CD4-positive, alpha-beta T cell treated with Interleukin-10 for 1 hour (primary cell): ENCODE measurements at places on chromosomes 7 and 10.

DNA sequence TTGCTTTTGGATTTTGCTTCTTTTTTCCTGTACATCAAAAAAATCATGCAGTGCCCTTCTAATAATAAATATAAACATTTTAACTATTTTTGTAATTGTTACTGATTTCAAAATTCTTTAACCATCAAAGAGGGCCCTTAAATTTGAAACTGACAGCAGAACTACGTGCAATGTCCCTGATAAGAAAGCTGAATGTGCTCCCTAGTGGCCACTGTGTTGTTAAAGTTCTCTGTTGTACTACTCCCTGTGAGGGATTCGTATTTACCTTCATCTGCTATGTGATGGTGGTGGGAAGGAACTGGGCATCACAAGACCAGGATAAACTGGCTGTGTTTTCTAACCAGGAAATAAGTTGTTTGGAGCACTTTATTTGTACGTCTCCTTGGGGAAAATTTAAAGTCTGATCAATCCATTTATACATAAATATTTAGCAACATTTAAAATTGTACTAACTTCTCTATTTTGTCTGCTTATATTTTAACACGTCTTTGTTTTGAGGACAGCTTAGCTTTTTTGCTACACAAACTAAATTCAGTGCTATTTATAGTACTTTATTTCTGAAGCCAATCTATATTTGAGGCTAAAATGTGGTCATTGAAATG lies 322.4 kb downstream of the HGF start:
- DNase-seq: no peak

DNA sequence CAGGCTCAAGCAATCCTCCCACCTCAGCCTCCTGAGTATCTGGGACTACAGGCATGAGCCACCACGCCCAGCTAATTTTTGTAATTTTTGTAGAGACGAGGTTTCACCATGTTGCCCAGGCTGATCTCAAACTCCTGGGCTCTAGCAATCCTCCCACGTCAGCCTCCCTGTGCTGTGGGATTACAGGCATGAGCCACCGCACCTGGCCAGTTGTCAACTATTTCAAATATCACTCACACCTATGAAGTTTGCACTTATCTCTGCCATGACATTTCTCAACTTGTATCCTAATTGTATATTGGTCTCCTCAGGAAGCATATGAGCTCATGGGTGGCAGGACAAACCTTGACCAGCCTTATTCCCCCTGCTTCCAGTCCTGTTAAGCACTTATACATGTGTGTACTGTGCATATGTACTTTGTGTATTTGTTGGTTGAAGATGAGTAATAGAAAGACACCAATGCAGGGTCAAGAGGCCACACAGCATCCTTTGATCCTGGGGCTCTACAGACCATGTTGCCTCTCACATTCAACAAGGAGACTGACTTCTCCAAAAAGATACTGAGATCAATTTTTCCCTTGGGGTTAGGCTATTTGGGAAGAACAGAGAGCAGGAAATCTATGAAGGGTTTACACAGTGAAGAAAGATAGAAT lies 82.2 kb downstream of the SLC16A9 start:
- DNase-seq: no peak

GRCh38 chr7:12570534-12571461 lies at the start of gene SCIN:
Gene SCIN (plus strand): TSS chr7:12570720. CDS start chr7:12570787, 67 bp downstream.
- peak; percentile 11 for DNase-seq

GRCh38 chr10:20714979-20715378 lies 182.1 kb downstream of the NEBL start:
- no peak for DNase-seq

GRCh38 chr10:73073627-73074026 lies 23.0 kb downstream of the P4HA1 start:
- no peak for DNase-seq

- DNase-seq: no peak
Measured at GRCh38 chr10:87866412-87866974, 3.1 kb downstream of the PTEN start.

DNA sequence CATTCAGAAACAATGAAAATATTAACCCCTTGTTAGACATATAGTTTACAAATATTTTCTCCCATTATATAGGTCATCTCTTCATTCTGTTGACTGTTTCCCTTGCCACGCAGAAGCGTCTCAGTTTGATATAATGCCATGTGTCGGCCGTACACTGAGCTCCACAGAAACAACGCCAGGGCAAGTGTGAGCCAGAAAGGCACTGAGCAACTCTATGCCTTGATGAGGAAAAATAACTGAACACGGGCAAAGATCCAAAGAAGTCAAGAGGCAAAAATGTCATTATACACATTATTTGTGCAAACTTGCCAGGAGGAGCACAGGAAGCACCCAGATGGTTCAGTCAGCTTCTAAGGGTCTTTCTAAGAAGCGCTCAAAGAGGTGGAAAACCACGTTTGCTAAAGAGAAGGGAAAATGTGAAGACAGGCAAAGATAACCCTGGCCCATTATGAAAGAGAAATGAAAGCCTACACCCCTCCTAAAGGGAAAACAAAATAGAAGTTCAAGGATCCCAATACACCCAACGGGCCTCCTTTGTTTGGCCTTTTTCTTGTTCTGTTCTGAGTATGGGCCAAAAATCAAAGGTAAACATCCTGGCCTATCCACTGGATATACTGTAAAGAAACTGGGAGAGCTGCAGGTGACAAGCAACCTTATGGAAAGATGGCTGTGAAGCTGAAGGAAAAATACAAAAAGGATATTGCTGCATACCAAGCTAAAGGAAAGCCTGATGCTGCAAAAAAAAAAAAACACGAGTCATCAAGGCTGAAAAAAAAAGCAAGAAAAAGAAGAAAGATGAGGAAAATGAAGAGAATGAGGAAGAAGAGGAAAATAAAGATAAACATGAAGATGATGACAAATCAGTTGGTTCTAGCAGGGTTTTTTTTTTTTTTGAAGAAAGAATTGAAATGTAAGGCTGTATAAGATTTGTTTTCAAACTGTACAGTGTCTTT lies 15.5 kb downstream of the ARHGAP12 start:
- DNase-seq: no peak
